ENCODE measurements at places on chromosomes 1 and 21.

DNA sequence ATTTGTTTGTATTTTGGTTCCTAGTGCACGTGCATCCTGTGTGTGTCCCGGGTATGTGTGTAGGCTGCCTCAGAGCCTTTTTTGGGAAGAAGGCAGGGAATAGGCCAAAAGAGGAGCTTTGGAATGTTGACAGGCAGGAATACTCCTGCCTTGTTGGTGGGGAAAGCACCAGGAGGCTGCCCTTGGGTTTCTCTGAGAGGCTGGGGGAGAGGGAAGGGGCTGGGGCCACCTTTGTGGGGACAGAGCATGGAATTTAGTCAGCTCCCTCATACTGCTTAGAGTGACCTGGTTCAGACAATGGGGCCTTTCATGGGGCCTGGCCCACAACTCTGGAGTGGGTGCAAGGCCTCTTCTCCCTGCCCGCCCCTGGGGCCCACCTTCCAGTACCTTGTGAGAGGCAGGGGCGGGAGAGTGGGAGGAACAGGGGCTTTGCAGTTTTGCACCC, 31.3 kb downstream of the ACOT11 start:
- no peak for DNase-seq

- no peak for DNase-seq
Observed at GRCh38 chr1:239583536-239583935, 197.2 kb downstream of the CHRM3 start.

DNA sequence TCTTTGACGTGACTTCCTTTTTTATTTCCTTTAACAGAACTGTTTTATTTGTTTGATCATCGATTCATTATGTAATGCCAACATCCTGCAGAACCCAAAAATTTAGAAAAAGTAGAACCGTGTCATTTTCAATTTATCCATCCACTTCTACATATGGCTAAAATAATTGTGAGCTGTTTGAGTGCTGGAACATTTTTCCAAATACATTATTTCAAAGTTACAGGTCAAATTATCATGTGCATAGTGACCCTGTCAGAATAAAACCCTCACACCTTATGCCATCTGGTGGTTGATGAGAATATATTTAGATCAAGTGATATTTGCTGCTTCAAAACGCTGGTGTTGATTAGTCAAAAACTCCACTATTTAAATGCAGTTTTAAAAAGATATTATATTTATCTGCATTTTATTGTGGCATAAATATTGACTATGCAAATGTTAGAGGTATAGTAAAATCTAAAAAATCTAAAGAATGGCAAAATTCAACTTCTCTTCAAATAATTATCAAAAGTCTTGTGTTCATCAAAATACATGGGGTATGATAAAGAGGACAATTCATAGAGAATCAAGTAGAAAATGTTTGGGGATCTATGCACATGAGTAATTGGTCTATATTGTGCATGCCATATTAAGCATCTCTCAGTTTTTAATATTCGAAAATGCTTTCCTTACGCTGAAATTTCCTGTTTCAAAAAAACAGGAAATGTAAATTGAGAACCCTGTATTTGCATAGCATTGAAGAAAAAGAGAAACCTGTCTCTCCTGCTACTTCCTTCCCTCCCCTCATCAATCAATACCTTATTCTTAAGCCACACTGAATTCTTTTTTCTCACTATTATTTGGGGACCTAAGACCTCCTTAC, 39.7 kb downstream of the UBE2U start:
- no peak for DNase-seq

- no peak for DNase-seq
Observed at GRCh38 chr1:79711001-79711431, 704.5 kb upstream of the ADGRL4 start.

DNA sequence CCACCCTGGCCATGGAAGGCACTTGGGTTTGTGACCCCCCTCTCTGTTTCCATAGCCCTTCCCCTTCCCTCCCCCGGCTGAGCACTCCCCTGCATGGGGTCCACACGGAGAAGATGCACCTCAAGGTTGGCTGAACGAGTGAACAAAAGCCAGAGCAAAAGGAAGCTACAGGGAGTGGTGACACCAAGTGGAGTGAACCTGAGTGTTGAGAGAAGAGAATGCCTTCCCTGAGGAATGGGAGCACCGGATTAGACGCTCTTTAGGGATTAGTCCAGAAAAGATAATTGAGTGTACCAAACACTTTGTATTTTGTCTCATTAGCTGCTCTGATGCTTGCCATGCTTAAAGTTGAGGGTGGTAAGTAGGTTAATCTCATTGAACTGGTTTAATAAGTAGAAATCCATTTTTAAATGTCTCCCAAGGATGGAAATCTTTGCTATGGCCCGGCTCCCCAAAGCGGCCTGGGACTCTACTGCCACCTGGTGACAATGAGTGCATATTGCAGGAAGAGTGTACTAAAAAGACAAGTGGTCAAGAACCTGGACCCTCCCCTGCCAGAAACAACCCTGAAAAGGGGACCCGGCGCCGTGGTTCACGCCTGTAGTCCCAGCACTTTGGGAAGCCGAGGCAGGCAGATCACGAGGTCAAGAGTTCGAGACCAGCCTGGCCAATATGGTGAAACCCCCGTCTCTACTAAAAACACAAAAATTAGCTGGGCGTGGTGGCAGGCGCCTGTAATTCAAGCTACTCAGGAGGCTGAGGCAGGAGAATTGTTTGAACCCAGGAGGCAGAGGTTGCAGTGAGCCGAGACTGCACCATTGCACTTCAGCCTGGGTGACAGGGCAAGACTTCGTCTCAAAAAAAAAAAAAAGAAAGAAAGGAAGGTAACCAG, 150.6 kb upstream of the ZC3H12A start:
- no peak for DNase-seq

DNA sequence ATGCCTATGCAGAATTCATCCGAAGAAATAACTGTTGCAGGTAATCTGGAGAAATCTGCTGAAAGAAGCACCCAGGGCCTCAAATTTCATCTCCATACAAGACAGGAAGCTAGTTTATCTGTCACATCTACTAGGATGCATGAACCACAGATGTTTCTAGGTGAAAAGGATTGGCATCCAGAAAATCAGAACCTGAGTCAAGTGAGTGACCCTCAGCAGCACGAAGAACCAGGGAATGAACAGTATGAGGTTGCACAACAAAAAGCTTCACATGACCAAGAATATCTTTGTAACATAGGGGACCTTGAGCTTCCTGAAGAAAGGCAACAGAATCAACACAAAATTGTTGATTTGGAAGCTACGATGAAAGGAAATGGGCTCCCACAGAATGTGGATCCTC, 24.0 kb upstream of the PLEKHM2 start:
- DNase-seq, result no peak

DNA sequence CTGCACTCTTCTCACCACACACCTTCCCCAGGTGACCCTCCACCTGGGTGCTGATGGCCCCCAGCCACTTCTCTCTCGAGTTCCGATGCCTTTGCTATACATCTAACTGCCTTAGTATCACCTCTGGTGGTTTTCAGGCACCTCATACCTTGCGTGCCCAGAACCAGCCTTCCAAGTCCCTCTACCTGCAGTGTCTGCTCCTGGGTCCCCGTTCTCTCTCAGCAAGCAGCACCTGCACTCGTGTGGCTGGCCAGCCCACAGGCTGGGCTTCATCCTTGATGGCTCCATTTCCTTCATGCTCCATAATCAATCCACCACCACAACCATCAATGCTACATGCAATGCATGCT, 49.2 kb upstream of the EDN2 start:
- DNase-seq, result peak; percentile 5

Data from mesothelial cell of epicardium (in vitro differentiated cells).